ENCODE measurements at places on chromosomes 6 and 20. TPM values are rescaled to one million over a fixed set of nuclear protein-coding genes. Genes with fewer than 3 reads are reported as not detected.

GRCh38 chr20:51660672-51661608 is 107.2 kb downstream of the ATP9A start:
- peak; percentile 51 for DNase-seq

- DNase-seq: no peak
These were observed 16.9 kb upstream of the PHIP start for GRCh38 chr6:79094938-79095337.

DNA sequence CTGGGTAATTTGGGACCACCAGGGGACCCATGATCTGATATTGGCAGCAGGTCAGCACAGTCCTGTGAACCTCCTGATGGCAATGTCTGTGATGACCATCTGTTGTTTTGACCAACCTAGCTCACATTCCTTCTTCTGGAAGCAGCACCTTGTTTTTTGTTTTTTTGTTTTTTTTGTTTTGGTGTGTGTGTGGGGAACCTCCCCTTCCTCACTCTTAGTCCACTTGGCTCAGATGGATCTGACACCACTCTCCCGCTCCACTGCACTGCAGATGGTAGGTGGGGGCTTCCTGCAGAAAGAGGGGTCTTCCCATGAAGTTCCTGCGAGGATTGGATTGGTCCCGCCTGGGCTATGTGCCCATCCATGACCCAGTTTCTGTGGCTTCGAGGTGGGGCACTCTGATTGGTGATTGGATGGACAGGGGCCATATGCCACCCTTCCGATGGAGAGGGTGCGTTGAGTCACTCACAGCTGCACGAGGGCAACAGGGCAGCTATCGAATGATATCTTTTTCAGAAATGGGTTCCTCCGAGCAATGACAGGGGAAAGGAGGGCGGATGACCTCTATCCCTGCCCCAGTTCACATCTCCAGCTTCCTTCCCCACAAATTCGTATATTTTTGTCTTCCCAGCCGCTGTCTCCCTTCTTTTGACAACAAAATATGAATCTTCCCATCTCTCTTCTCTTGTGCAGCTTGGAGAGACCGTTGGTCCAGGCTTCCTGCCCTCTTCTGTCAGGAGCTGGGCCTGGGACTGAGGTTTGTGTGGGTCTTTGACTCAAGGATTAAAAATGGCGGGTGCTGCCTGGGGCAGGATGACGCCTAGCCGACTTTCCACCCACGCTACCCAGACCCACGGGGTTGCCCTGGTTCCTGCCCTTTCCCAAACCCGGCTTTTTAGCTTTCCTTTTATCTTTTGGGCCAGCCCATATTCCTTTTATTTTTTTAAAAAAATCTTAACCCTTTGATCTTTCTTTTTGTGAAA is 132.1 kb upstream of the KCNG1 start:
- DNase-seq: no peak

DNA sequence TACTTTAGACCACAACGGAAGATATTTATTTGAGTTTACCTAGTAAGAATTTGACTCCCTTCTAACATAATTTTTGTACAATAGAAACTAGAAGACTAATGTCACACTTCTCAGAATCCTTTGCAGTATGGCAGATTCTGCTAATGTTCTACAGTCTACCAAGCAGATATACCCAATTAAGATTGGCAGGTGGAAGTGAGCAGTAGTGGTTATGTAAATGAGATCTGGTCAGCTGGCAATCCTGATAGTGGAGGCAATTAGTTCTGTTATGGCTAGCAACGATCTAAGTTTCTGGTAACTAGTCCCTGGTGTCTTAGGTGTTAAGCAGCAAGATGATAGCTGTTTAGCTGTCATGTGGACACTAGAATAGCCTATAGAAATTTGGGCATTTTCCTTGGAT is 101.0 kb downstream of the CENPW start:
- DNase-seq: no peak

DNA sequence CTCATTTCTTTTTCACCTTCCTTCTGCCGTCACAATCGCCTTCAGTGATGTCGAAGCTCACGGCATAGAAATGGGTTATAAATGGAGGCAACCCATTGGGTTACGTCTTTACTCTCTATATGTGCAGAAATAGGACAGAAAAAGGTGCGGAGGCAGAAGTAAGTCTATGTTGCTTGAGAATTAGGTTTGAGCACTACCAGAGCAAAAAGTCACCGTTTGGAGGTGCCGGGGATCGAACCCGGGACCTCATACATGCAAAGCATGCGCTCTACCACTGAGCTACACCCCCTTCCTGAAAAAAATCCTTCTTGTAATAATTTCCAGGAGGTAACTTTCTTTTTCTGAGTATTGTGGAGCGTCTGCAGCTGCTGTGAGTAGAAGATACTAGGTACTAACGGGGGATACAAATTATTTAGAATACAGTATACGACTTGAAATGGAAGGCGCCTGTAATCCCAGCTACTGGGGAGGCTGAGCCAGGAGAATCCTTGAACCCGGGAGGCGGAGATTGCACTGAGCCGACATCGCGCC is 134.2 kb downstream of the TRIM27 start:
- peak; percentile 60 for DNase-seq

- peak; percentile 80 for DNase-seq
These were observed 53.0 kb downstream of the ADAT2 start for GRCh38 chr6:143397227-143398222.

- DNase-seq: no peak
These were observed 113.4 kb upstream of the CEP85L start for GRCh38 chr6:118764766-118765165.

GRCh38 chr20:60049601-60050000 is 91.4 kb downstream of the CDH26 start:
- no peak for DNase-seq

DNA sequence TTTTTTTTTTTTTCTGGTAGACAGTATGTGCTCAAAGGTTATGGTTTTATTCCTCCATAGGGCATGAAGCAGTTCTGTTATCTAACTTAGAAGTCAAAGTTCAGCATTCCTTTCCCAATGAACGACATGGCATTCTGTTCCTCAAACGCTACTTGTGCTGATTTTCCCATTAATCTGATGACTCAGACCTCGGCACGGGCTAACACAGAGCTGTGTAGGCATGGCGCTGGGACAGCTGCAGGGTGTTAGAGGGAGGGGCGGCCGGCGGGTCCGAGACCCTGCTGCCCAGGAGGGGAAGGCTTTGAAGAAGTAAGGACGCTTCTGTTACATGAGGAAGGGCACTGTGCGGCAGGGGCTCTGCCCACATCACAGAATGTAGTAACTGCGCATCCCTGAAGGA is 93.6 kb upstream of the AGPAT4 start:
- no peak for DNase-seq

DNA sequence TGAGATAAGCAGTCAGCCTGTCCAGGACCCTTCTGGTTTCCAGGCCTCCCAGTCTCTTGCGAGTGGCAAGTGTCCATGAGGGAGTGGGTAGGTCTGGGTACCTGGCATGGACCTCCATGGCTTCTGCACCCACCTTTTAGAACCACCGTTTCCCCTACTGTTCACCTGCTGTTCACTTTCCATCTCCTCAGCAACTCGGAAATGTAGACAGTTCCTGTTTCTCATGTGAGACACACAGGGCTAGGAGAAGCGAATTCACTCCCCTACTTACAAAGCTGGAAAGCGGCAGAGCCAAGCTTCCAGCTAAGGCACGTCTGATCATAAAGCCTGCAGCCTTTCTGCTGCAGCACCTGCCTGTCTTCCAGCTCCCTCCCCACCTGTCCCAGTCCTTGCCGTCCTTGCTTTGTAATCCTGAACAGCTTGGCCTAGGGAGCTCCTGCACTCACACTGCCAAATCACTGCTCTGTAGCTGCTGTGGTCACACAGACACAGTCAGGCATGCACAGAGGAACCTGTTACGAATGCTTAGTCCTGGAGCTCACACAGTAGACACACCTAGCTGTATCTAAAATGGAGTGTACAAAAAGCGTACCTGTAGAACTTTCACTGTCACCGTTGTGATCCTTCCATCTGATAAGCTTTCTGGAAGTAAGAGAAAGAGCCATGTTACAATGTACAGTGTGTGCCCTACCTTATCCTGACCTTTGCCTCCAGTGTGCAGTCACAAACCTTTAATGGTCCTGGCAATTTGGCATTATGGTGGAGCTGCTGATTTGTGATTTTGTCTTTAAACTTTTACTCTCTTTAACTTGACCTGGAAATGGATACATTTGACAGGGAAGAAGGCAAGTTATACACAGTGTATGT is 294.1 kb downstream of the NRN1 start:
- no peak for DNase-seq

DNA sequence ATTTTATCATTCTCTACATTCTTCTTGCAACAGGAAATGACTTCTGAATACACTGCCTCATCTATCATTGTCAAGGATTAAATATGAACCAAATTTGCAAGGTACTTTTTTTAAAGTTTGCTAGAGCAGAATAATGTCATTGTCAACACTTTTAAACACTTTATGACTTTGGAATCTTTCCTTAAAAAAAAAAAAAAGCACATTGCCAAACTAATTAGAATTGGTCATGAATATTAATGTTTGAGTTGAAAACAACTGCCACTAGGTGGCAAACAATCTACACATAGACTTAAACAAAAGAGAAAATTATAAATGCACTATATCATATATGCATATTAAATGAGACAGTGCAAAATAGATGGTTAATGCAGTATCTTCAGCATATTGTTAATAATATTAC is 32.5 kb upstream of the TMEM244 start:
- no peak for DNase-seq

Gene PSMA7
- total RNA-seq: 771 TPM

Gene COL19A1
- total RNA-seq: 1.5 TPM

Gene TGM3
- total RNA-seq: not detected

Gene OPN5
- not detected for total RNA-seq

Gene SLC52A3
- not detected for total RNA-seq

Gene MEI4
- not detected for total RNA-seq

Gene PTK6
- total RNA-seq: not detected

Gene SEMG1
- not detected for total RNA-seq

Gene YWHAB
- 51.6 TPM for total RNA-seq

Gene BANF2
- not detected for total RNA-seq
